ENCODE measurements at places on chromosomes 4 and X. TPM values are rescaled to one million over a fixed set of nuclear protein-coding genes. Genes with fewer than 3 reads are reported as not detected.

KLKB1 gene
- total RNA-seq = not detected

CLNK gene
- total RNA-seq = not detected

ATP8A1 gene
- 0.80 TPM for total RNA-seq

GRCh38 chrX:47189906-47190305 is 3.7 kb upstream of the UBA1 start:
- H3K4me1 ChIP-seq = peaks cover 12% of the 10 kb centered on the region
- H3K27me3 ChIP-seq = no peaks in the 10 kb centered on the region
- H3K4me3 ChIP-seq = no peak overlapping the region
- H3K36me3 ChIP-seq = peaks cover 3% of the 10 kb centered on the region
- H3K27ac ChIP-seq = no peak overlapping the region
- no peak for DNase-seq

PAGE3 gene
- not detected for total RNA-seq

DNA sequence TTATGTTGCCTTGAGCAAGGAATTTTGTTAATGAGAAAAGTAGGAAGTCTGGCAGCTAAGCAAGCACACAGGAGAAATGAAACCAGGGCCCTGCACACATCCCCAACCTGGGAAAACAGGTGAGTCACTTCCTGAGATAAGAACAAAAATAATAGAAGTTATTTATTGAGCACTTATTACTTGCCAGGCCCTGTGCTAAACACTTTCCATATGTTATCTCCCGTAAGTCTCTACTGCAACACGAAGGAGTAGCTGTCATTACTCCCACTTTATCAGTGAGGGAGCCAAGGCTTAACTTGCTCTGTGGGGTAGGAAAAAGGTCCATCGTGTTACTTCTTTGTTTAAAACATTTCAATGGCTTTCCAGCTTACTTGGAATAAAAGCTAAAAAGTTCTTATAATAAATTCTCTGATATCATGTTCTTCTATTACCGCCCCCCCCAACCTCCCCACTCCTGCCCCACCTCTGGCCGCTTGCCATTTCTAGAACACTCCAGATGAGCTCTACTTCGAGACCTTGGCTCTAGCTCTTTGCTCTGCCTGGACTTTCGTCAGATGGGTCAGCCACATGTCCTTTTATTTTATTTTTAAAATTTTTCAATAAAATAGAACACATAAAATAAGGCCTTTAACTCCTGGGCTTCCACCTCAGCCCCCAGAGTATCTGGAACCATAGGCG is 36.3 kb upstream of the PLAC8 start:
- peak overlapping the region; percentile 87 for H3K27ac ChIP-seq
- no peaks in the 10 kb centered on the region for H3K36me3 ChIP-seq
- no peaks in the 10 kb centered on the region for H3K27me3 ChIP-seq
- peaks cover 16% of the 10 kb centered on the region for H3K4me1 ChIP-seq
- peak overlapping the region; percentile 31 for H3K4me3 ChIP-seq

GRCh38 chr4:74608151-74608949 is 163.4 kb downstream of the AREG start:
- H3K4me1 ChIP-seq = no peaks in the 10 kb centered on the region
- DNase-seq = no peak
- no peak overlapping the region for H3K27ac ChIP-seq
- no peaks in the 10 kb centered on the region for H3K36me3 ChIP-seq
- no peak overlapping the region for H3K4me3 ChIP-seq

DNA sequence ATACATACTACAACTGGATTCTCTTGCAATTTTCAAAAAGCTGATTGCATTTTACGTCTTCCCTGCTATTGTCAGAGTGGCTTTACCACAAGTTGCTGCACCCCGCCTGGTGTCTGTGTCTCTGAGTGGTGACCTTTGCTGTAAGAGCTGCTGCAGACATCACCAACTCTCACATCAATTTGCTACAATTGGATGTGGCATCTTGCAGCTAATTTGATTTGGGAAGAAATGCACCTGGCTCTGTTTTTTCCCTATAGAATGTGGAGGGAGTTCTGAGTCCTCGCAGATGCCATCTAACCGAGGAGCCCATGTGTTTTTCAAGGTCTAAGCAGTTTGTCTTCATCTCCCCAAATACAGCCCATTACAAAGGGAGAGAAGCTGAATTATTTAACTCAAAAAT is 73.8 kb upstream of the PHOX2B start:
- H3K4me1 ChIP-seq = no peaks in the 10 kb centered on the region
- peaks cover 3% of the 10 kb centered on the region for H3K27me3 ChIP-seq
- no peak overlapping the region for H3K4me3 ChIP-seq
- no peak for DNase-seq
- no peaks in the 10 kb centered on the region for H3K36me3 ChIP-seq

INTS6L gene
- 19.6 TPM for total RNA-seq

PABPC5 gene
- total RNA-seq = not detected

DNA sequence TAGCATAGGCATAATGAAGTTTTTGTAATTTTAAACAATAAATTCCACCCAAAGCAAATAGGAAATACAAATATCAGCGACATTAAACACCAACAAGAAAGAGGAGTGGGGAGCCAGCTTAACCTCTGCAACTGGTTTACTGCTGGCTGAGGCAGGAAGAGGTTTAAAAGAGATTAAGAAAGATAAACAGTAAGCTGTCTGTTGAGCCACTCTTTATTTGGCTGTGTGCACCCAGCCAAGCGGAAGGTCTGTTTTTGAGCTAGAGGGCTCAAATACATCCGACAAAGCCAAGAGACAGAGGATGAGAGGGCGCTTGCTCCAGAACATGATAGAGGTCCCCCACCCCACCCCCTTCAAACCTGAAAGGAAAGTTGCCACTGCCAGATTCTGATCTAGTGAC is 191.4 kb downstream of the MGST2 start:
- no peak for DNase-seq
- H3K36me3 ChIP-seq = no peaks in the 10 kb centered on the region
- no peak overlapping the region for H3K4me3 ChIP-seq
- no peaks in the 10 kb centered on the region for H3K27me3 ChIP-seq
- H3K27ac ChIP-seq = no peak overlapping the region
- no peaks in the 10 kb centered on the region for H3K4me1 ChIP-seq

GAGE1 gene
- total RNA-seq = not detected

AFM gene
- not detected for total RNA-seq

TMPRSS11F gene
- not detected for total RNA-seq

DNA sequence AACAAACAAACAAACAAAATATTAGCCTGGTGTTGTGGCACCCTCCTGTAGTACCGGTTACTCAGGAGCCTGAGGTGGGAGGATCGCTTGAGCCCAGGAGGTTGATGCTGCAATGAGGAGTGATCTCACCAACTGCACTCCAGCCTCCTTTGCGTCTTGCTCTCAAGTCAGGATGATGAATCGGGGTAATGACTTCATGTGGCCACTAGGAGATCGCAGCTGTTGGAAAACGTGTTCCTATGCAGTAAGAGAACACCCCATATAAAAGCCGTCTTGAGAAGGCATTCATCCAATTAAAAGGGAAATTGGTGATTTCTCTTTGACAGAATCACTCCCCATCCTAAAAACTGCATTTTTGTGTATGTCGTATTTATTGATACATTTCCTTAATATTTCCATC is 6.9 kb downstream of the CCNB3 start:
- H3K27ac ChIP-seq = no peak overlapping the region
- no peaks in the 10 kb centered on the region for H3K4me1 ChIP-seq
- H3K4me3 ChIP-seq = no peak overlapping the region
- no peak for DNase-seq
- H3K27me3 ChIP-seq = no peaks in the 10 kb centered on the region

DNA sequence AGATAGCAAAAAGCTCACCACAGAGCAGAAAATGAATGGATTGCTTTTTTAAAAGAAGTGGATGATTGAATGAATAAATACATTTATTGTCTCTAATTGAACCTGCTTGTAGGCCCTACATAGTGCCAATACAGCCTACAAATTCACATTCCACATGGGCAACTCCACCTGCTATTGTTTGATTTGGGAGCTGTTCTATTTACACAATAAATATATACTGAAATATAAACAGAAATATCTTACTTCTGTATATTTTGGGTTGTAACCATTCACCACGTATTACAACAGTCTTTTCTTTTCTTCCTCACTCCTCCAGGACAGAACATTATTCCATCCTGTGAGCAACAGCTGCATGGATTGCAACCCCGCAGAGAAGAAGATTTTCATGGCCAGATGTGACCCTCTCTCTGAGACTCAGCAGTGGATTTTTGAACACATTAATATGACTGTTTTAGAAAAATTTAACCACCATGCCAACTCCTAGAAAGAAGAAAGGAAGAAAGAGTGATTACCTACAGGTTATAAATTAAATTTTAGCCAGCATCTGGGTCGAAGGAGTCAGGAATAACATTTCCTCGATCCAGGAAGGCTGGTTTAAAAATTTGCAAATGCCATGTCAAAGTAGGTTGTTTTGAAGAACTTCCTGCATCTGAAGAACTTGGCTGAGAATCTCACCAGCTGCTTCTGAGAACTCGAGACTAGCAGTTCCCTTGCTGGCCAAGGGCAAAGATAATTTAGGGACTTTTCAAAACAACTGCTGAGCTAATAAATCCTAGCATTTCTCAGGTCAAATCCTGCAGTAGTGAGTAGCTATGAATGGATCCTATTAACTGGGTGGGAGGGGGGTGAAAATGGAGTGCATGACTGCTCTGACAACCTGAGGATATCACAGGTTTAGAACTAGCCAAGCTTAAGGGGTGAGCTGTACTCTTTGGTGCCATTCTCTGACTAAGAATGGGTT is 128.7 kb upstream of the GALNT7 start:
- H3K36me3 ChIP-seq = no peaks in the 10 kb centered on the region
- H3K27me3 ChIP-seq = no peaks in the 10 kb centered on the region
- H3K4me3 ChIP-seq = no peak overlapping the region
- no peak for DNase-seq

DNA sequence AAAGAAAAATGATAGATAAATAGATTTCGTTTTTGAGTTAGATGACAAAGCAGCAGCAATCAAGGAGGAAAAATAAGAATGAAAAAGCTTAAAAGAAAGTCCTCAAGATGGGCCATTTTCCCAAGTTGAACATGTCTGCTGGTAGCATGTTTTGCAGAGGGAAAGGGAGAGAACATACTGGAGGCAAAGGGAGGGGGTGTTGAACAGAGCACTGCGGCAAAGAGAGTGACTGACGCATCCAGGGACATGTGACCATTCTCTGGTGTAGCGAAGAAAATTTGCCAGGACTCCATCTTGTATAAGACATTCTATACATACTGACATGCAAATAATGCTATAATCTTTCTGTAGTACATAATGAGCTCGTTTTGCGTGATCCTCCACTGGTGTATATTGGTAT is 1.2 kb downstream of the LINC00632 start:
- no peak for DNase-seq
- peaks cover 3% of the 10 kb centered on the region for H3K27me3 ChIP-seq
- H3K36me3 ChIP-seq = no peaks in the 10 kb centered on the region

GRCh38 chrX:20116087-20116576 is 575 bp downstream of the MAP7D2 start:
- DNase-seq = no peak
- H3K27ac ChIP-seq = no peak overlapping the region
- H3K27me3 ChIP-seq = no peaks in the 10 kb centered on the region

DNA sequence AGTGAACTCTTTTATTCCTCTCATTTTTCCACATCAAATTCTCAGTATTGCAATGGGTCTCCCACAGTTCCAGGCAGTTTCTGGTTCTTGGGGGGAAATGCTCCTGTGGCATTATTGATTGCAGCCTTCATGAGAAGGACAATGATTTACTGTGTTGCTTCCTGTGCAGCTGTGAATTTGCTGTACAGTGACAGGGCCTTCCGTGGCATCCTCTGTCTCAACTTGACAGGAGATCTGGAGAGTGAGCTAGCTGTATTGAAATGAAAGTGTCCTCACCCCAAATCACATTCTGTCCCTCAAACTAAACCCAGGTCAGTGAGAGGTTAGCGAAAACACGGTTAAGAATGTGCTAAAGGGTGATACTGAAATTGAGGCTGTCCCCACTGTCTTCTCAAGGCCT is 77.1 kb upstream of the ATOH1 start:
- no peaks in the 10 kb centered on the region for H3K36me3 ChIP-seq
- H3K27ac ChIP-seq = no peak overlapping the region
- no peak for DNase-seq
- no peaks in the 10 kb centered on the region for H3K27me3 ChIP-seq
- H3K4me3 ChIP-seq = no peak overlapping the region

GRCh38 chrX:73913580-73913979 is 350.6 kb downstream of the CHIC1 start:
- no peak overlapping the region for H3K27ac ChIP-seq
- no peak for DNase-seq
- no peaks in the 10 kb centered on the region for H3K27me3 ChIP-seq
- no peaks in the 10 kb centered on the region for H3K36me3 ChIP-seq
- no peaks in the 10 kb centered on the region for H3K4me1 ChIP-seq

DNA sequence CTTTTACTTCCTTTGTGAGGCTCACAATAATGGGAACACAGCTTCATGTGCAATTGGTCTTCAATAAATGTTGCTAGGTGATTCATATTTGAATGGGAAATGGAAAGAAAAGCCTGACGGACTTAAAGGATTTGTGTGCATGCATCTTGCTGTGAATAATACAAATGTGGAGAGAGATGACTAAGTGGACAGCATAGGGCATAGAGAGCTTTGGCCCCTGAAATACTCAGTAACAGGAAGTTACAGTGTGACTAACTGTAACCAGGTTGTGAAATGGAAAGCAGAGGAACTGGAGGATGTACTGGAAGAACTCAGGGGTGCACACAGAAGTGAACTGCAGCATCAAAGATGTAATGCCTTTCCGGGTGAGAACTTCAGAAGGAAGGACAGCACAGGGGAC is 206.7 kb downstream of the MGST2 start:
- no peaks in the 10 kb centered on the region for H3K27me3 ChIP-seq
- no peaks in the 10 kb centered on the region for H3K4me1 ChIP-seq
- H3K4me3 ChIP-seq = no peak overlapping the region
- DNase-seq = peak; percentile 50

- no peaks in the 10 kb centered on the region for H3K27me3 ChIP-seq
- H3K4me3 ChIP-seq = no peak overlapping the region
- H3K36me3 ChIP-seq = no peaks in the 10 kb centered on the region
- no peak for DNase-seq
- no peak overlapping the region for H3K27ac ChIP-seq
Measured at GRCh38 chr4:182808673-182809416, 108.3 kb downstream of the DCTD start.

- H3K36me3 ChIP-seq = no peaks in the 10 kb centered on the region
- H3K27me3 ChIP-seq = no peaks in the 10 kb centered on the region
- DNase-seq = no peak
- H3K4me1 ChIP-seq = 0 out of 2 replicates have a peak, but pooled peaks cover 2% of the 10 kb centered on the region
- peak overlapping the region; percentile 67 for H3K4me3 ChIP-seq
- H3K27ac ChIP-seq = peak overlapping the region; percentile 42
Measured at GRCh38 chrX:57821703-57822387, 88.4 kb downstream of the ZXDA start.

GRCh38 chrX:103063191-103063845 is 653 bp downstream of the BEX1 start:
- peak overlapping the region; percentile 22 for H3K4me3 ChIP-seq
- no peaks in the 10 kb centered on the region for H3K4me1 ChIP-seq
- no peaks in the 10 kb centered on the region for H3K27me3 ChIP-seq

DNA sequence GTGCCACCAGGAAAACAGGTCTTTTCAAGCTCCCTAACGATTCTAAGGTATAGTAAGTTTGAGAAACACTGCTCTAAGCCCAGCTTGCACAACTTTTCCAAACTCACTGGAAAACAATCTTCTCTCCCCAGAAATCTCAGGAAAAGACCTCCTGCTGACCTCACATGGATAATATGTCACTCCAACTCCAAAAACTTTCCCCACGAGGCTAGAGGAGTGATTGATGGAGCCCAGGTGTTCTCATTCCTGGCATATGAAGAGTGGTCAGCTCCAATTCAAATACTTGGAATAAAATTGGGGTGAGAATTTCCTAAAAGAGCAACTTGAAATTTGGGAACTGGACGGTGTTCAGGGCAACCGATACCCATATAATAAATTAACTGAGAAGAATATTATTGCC is 299.9 kb downstream of the PPP4R3C start:
- H3K4me1 ChIP-seq = no peaks in the 10 kb centered on the region
- no peaks in the 10 kb centered on the region for H3K36me3 ChIP-seq
- no peak for DNase-seq
- H3K4me3 ChIP-seq = no peak overlapping the region
- H3K27ac ChIP-seq = no peak overlapping the region

SORBS2 gene
- 8.4 TPM for total RNA-seq

Measured in Panc1 (cell line).